ENCODE measurements at places on chromosomes 2 and 18.

GRCh38 chr2:31000970-31001369, 137.3 kb downstream of the GALNT14 start:
- no peak for DNase-seq

- DNase-seq = no peak
Measured at GRCh38 chr2:120320318-120320851, 25.6 kb upstream of the INHBB start.

DNA sequence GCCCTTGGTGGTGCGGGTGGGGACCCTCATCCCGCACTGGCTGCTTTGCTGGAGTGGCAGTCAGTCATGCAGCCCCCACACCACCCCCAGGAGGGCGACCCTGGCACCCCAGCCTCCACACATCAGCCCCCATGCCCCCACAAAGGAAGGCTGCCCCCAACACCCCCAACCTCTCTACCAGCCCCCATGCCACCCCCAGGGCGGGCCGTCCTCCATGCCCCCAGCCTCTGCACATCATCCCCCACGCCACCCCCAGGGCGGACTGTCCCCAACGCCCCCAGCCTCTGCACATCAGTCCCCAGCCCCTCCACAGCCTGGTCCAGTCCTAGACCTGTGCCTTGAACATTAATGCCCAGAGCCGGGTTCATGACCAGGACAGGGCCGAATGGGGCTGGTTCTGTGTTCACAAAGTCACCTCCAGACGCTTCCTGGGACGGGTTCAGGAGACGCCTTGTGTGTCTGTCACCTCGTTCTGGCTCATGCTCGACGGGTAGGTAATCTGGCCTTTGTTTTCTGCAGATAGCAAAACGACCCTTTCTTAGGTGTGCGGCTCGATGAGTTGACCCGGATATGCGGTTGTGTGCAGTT, 18.4 kb downstream of the D2HGDH start:
- no peak for DNase-seq

- DNase-seq = no peak
Measured at GRCh38 chr2:177602611-177603164, 210.1 kb downstream of the AGPS start.
